ENCODE measurements at places on chromosomes 2 and 18. TPM values are rescaled to one million over a fixed set of nuclear protein-coding genes. Genes with fewer than 3 reads are reported as not detected.

DNA sequence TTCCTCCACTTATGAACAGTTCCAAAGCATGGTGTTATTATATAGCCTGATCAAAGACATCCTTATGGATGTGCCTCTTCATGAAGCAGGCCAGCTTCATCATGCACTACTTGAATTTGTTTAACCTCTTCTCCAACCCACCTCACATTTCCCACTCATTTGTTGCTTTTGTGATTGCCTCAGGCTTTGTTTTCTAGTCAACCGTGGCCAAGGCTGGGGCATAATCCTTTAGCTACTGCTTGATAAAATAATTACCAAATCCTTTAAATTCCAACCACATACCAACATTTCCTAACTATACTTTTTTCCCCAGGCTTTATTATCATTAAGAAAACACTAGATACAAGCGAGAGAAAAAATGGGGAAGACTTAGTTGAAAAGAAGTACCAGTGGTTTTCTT, 39.6 kb upstream of the SCN1A start:
- no peak for DNase-seq

DNA sequence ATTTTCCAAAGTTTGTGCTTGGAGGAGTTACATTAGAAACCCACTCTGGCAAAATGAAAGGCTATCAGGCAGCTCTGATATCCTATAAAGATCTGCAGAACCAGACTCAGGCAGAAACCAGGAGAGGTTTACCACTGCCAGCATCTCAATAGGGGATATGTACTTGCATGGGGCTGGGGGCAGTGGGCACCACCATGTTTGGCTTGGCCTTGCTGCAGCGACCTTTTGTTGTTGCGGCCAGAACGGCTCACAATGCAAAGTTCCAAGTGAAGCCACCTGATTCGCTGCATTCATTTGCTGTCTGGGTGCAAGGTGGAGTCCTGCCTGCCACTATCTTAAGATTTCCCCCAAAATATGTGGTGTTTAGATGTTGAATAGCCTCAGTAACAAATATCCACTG, 81.3 kb downstream of the COPS8 start:
- DNase-seq: no peak

GRCh38 chr2:98852932-98853331, 83.1 kb downstream of the CRACDL start:
- no peak for DNase-seq

DNA sequence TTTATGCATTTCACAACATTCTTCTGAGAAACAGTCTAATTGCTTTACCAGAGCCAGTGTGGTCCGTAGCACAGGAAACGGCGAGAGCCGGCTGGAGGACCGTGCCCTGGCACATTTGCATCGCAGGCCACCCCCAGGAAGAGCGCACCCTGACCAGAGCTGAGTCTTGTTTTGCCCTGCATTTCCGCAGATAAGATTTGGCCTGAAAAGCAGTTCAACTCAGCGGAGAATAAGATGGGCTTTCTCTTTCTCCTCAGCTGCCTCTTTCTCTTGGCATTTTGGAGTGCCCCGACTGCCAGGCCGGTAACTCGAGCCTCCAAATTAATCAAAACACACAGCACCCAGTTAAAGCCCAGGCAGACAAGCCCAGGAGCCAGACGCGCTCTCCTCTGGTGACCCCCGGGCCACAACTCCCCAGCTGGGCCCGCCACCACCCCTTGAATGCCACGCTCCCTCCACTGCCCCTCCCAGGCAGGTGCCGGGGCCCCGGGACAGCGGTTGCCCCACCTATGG, 464 bp downstream of the COL4A4 start:
- no peak for DNase-seq

DNA sequence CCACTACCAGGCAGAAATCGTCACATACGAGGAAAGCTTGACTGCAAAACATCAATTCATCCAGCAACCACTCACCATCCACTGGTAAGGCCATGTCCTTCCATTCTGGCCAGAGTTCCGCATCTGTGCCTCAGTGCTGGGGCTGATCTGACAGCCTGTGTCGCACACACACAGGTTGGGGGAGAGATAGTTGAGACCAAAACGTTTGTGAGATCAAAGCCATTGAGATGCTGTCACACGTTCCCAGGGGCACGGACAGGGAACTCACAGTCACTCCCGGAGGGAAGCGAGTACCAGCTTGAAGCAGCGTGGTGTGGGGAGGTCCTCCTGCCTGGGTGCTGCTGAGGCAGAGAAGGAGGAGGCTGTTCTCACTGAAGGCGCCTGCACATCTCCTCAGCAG, 458.5 kb upstream of the SALL3 start:
- no peak for DNase-seq

- no peak for DNase-seq
Measured at GRCh38 chr18:23529604-23530003, 26.3 kb downstream of the RMC1 start.

GRCh38 chr2:227428731-227429285, 41.1 kb upstream of the SCYGR1 start:
- DNase-seq: no peak

DNA sequence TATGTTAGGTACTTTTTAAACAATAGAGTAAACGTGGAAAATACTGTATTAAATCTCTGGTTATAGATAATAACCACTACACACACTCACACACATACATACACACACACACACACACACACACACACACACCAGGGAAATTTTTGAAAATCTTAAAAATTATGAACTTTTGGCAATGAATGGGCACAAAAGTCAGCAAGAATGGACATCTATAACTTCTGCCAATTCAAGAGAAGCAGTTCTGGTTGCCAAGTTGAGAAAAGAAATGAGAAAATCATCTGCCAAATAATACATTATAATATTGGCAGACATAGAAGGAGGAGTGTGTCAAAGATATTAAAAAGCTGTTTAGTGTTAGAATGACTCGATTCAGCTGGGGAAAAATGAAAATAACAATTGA, 42.9 kb upstream of the TMEM178A start:
- no peak for DNase-seq

GRCh38 chr2:8445580-8445979, 236.3 kb upstream of the ID2 start:
- DNase-seq: no peak

GRCh38 chr2:158923641-158924040, 44.8 kb upstream of the TANC1 start:
- DNase-seq: no peak

DNA sequence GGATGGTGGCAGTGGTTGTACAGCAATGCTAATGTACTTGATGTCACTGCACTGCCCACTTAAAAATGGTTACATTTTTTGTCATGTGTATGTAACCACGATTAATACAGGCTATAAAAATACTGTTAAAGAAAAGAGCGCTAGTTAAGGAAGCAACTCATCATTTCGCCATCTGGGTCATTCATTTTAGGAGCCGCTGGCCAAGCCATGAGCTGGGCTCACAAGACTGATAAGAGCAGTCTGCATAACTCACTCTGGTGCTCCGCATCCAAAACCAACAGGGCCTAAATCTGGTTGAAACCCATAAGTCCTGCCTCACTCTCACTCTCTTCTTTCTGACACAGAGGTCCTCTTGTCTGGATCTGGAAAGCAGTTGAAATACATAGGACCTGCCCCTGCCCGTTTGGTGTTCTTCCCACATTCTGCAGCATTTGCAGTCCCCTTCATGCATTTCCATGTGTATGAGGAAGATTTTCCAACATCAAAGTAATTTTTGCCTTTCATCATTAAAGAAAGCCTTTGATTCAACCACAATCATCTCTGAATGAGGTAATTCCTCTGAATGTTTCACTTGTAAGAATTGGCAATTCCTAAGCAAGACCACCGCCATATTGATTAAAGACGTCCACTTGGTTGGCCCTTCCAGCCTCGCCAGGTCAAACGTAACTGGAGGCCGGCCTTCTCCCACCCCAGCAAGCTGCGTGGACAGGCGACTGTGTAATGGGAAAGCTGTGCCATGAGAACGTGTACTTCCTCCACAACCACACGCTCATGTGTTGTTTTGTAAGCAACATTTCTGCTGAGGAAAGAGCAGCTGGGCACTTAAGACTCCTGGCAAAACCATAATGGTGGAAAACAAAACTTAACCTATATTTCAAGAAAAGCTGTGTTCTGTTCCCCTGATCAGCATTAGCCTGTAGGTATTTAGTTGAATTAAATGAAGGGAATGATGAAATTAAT, 112.2 kb downstream of the VAPA start:
- DNase-seq: no peak

LRP1B gene
- not detected for total RNA-seq

TMEM247 gene
- total RNA-seq: not detected

All from activated CD4-positive, alpha-beta memory T cell treated with anti-CD3 and anti-CD28 coated beads for 36 hours (primary cell).